Activated CD4-positive, alpha-beta T cell treated with anti-CD3 and anti-CD28 coated beads for 4 hours (primary cell): ENCODE measurements at places on chromosomes 13 and 19.

DNA sequence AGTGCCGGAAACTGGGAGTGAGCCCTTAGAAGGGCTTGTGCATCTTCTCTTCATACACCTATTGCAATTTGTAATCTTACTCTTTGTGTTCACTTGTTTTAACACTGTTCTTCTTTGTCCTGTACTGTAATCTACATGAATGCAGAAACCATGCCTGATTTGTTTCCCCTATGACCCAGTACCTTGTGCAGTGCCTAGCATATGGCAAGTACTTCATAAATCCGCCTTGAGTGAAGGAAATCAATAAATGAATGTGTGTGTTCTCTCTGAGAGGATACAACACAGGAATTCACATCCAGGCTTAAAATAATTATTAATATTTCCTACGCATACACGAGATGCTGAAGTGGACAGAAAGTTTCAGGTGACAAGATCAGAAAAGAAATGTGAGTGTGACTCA, 172.6 kb downstream of the GPC6 start:
- no peak for DNase-seq

- DNase-seq: no peak
Measured at GRCh38 chr13:94716016-94716415, 3.7 kb upstream of the SOX21 start.

GRCh38 chr19:18002347-18002850, 5.6 kb upstream of the ARRDC2 start:
- DNase-seq: no peak

- DNase-seq: no peak
Measured at GRCh38 chr19:45253396-45254027, 2.4 kb downstream of the MARK4 start.

DNA sequence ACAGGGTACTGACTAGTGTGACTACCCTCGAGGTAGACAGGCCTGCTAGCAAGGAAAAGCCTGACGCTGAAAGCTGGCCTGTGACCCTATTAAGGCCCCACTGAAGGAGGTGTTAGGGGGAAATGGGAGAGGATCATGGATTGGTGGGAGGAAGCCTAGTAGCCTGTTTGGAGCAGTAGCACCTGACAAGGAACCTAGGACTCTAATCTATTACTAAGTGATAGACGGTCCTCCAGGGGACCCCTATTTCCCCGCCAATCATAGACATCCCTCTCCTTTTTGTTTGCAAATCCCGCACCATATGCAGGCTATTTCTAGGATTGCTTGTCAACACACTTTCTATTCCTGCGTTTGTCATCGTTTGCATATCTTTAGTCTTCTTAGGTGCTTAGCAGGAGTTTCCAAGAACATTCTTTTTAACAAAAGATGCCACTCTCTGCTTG, 1338.8 kb upstream of the MIR17HG start:
- DNase-seq: no peak

DNA sequence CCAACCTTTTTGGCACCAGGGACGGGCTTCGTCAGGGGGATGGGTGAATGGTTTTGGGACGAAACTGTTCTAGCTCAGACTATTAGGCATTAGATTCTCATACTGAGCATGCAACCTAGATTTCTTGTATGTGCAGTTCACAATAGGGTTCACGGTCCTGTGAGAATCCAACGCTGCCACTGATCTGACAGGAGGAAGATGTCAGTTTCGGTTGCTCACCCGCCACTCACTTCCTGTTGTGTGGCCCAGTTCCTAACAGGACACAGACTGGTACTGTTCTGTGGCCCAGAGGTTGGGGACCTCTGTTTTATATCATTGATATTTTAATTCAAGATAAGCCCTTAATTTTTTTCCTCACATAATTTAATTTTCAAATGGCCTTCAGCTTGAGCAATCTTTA, 26.7 kb upstream of the TDRD3 start:
- DNase-seq: no peak

GRCh38 chr13:50080911-50081678, 65.9 kb downstream of the KCNRG start:
- peak; percentile 46 for DNase-seq

DNA sequence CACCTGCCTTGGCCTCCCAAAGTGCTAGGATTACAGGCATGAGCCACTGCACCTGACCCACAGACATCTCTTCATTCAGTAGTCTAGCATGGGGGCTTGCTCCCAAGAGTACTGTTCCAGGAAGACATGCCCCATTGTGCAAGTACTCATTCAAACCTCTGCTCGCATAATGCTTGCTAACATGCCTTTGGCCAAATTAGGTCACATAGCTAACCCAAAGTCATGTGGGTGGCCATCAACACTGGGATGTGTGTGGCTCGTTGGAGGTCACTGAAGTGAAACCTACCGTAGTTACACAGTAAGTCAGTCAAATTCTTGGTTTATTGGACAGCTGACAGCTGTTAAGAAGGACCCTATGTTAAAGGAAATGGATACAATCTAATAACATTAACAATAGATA, 20.3 kb downstream of the RFXAP start:
- DNase-seq: no peak

- DNase-seq: no peak
Measured at GRCh38 chr13:38687246-38688229, 661 bp downstream of the FREM2 start.

GRCh38 chr13:30665638-30666037, 47.9 kb downstream of the USPL1 start:
- no peak for DNase-seq

- DNase-seq: no peak
Measured at GRCh38 chr13:71880753-71881541, 13.9 kb upstream of the DACH1 start.

DNA sequence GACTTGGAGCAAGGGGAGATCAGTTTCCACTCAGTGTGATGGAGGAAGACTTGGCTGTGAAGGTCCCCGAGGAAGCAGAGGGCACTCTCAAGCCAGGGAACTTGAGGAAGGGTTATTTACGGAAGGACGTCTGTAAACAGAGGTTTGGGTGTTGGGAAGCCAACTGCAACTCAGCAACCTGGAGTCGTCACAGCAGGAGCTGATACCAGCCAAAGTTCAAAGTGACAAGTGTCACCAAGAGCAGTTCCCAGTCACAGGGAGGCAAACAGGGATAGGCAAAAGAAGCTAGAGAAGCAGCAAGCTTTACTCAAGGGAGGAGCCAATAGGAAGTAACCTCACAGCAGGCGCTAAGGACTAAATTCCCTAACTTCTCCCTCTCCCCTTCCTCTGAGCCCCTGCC, 205.5 kb downstream of the EFNB2 start:
- no peak for DNase-seq

DNA sequence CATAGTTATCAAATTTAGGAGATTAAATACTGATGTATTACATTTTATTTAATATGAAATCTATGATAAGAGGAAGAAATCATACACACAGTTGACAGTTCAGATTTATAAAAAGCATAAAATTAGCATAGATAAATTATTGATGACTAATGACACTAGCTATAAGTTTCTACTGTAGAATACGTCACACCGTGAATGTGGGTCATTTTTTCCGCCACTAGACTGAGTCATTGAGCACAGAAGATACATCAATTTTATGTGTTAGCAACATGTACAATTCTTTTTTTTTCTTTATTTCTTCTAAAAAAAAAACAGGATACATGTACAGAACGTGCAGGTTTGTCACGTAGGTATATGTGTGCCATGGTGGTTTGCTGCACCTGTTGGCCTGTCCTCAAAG, 22.2 kb downstream of the AP2S1 start:
- peak; percentile 72 for DNase-seq
